ENCODE measurements at places on chromosomes 6 and 20.

DNA sequence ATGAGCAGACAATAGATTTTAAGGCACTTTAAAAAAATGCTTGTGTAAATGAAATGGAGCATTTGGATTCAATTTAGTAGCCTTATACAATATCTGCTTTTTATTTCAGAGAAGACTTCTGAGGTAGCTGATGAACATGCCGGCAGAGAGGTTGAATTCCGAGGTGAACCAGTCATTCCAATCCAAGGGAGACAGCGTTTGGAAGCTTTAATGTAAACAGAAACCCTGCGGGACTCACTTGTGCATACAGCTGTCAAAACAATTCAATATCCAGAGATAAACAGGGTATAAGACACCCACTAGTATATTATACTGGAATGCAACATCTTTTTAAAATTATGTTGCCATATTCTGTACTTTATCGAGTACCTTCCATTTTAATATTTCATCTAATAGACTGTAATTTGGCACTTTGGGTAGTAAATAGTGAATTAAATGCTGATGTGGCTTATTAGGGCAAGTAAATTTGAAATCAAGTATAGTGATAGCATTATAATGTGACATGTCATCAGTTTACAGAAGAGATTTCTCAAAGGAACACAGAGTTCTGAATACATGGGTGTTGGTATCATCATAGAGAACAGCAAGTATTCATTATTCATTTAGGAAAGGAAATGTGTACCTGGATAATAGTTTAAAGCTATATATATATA lies 347.7 kb downstream of the PRKN start:
- no peak for DNase-seq

- DNase-seq, result no peak
Observed at GRCh38 chr6:134351615-134352474, 33.9 kb upstream of the SGK1 start.

DNA sequence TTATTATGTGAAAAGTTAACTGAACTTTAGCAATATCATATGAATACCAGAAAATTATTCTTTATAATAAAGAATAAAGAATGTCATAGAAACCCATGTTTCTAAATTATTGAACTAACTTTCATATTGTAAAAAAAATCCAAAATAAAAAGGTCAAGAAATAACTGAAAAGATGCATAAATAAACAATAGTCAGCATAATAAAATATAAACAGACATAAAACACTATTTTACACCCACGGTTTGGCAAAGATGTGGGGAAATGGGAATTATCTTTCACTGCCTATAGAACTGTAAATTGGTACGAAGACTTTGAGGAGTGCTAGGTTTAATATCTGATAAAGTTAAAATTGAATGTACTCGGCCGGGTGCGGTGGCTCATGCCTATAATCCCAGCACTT lies 34.7 kb upstream of the CTAGE9 start:
- DNase-seq, result no peak

DNA sequence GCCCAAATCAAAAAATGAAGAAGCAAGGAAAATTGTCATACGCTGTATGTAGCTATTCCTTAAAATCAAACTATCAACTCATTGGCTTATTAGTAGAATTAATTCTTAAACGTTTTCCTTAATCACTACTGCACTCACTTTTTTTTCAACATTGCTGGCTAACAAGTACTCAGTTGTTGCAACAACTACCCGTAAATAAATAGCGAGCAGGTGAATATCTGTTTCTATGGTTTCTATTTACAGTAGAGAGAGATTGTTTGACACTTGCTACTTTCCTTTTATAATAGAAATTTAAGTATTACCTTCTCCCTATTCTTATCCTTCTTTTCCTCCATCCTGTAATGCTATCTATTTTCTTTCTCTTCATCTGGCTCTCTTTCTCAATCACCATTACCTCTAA lies 25.1 kb downstream of the FRK start:
- DNase-seq, result no peak

- DNase-seq, result no peak
Observed at GRCh38 chr20:37610203-37610798, 82.6 kb upstream of the BLCAP start.

DNA sequence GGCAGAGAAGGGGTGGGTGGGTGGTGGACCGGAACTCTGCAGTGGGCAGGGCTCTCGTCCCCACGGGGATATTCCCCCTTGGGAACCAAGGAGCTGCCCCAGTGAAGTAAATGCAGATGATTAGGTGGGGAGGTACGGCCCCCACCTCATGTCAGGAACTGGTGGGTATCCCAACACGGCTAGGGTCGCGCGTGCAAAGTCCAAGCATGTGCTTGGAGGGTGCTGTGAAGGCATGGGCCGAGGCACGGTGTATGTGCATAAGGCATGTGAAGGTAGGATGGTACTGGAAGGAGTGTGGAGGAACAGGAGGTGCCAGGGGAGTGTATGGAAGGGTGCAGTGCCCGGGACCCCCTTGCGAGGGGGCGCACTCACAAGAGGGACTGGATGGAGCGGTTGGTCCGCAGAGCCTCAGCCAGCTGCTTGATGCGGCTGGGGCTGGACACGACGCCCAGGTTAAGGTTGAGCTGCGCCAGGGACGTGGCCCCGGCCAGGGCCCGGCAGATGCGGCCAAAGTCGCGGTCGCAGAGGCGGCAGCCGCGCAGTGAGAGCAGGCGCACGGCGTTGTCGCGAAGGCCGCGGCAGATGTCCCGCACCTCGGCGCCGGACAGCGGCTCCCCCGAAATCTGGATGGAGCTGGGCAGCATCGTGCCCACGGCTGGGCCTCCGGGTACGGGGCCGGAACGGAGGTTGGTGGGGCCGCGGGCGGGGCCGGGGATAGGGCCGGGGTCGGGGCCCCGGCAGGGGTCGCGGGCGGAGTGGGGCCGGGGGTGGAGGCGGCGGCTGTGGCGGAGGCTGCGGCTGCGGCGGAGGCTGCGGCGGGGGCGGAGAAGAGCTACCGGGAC lies 783 bp downstream of the LRRC73 start:
- DNase-seq, result no peak

Measured in left hindlimb (tissue), 1 donor.